ENCODE measurements at places on chromosomes 6 and 20.

DNA sequence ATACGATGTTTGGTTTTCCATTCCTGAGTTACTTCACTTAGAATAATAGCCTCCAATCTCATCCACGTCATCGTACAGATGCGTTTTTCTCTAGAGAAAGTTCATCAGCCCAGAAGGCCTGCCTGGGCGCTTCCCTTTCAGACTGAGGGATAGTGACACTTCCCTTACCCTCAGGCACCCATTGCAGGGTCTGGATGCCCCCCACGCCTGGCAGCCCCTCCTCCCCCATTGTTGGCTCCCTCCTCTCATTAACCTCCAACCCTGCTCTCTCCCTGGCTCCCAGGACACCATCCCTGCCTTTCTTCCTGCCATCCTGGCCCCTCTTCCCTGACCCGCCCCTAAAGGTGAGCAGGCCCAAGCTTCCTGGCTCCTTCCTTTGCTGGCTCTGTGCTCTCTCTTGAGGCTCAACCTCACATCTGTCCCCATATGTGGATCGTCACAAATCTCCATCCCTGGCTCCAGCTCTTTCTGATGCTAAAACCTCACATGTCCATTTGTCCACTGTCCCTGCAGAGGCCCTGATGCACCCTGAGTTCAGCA, 145.2 kb downstream of the SYCP2 start:
- ATAC-seq: no peak

- ATAC-seq: no peak
Measured at GRCh38 chr6:81979329-81979728, 226.8 kb upstream of the TENT5A start.

DNA sequence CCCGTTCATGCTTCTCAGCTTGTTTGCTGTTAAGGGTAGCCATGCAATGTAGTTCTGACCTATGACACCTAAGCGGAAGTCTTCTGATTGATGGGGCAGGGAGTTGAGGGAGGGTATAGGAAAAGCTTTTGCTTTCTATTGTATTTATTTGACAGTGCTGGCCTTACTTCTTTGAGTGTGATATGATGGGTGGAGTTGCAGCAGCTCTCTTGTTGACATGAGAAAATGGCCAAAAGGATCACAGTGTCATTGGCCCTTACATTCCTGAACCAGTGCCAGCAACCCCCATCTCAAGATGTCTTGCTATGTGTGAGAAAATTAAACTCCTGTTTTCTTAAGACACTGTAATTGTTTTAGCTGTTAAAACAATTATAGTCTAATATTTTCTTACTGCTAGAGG, 117.5 kb downstream of the SAMD5 start:
- no peak for ATAC-seq

DNA sequence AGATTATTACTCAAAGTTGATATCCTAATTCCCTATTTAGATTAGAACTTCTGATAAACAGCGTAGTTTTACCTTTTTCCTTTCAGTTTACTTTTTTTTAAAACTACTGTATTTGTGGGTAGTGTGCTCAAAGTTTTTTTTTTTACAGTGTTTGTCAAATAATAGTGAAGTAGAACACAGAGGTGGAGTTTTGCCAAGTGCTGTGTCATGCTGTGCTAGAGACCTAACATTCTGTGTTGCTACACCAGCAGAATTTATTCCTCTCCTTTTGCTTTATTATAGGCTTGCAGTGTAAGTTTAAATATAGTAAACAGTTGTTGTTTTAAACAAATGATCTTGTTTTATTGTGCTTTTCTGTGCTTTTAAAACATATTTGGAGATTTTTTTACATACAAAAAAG, 125.4 kb downstream of the HIVEP1 start:
- no peak for ATAC-seq

GRCh38 chr6:55652429-55652828, 73.4 kb upstream of the HMGCLL1 start:
- peak; percentile 46 for ATAC-seq

GRCh38 chr20:1377341-1377871, 15.4 kb downstream of the FKBP1A start:
- no peak for ATAC-seq

- ATAC-seq: no peak
Measured at GRCh38 chr6:144177726-144178125, 27.4 kb downstream of the STX11 start.

- ATAC-seq: peak; percentile 100
Measured at GRCh38 chr6:90025523-90026061, 131.3 kb downstream of the GJA10 start.

GRCh38 chr6:21592953-21593352, 598 bp upstream of the SOX4 start:
- no peak for ATAC-seq

GRCh38 chr20:45813006-45813340, 529 bp downstream of the UBE2C start:
- no peak for ATAC-seq

DNA sequence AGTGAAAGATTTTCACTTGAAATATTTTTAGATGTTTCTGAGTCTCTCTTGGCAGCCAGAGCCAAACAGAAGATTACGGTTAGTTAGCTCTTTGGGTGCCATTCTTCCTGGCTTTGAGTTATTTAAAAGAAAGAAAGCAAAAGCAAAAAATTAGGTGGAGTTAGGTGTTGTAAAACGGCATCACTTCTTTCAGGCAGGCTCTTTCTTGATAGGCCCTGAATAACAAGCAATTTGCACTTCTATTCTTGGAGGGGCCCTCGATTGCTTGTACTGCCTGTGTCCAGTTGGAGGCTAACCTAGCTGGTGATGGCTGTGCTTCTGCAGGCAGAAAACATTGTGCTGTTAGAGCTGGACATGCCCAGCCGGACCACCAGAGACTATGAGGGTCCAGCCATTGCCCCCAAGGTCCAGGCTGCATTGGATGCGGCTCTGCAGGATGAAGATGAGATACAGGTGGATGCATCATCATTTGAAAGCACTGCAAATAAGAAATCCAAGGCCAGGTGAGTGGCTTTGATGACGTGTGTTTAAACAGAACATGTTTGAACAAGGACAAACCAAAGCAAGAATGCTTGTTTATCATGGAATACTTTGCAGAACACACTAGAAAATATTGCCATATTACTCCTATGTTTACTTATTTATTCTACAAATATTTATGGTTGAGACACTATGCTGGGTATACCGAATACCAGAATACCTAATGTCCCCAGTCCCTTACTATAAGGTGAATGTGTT, 28.1 kb upstream of the ASXL1 start:
- no peak for ATAC-seq

GRCh38 chr6:102759415-102759814, 1365.9 kb downstream of the GRIK2 start:
- ATAC-seq: no peak

GRCh38 chr6:143673669-143674068, 4.1 kb upstream of the PHACTR2 start:
- no peak for ATAC-seq

DNA sequence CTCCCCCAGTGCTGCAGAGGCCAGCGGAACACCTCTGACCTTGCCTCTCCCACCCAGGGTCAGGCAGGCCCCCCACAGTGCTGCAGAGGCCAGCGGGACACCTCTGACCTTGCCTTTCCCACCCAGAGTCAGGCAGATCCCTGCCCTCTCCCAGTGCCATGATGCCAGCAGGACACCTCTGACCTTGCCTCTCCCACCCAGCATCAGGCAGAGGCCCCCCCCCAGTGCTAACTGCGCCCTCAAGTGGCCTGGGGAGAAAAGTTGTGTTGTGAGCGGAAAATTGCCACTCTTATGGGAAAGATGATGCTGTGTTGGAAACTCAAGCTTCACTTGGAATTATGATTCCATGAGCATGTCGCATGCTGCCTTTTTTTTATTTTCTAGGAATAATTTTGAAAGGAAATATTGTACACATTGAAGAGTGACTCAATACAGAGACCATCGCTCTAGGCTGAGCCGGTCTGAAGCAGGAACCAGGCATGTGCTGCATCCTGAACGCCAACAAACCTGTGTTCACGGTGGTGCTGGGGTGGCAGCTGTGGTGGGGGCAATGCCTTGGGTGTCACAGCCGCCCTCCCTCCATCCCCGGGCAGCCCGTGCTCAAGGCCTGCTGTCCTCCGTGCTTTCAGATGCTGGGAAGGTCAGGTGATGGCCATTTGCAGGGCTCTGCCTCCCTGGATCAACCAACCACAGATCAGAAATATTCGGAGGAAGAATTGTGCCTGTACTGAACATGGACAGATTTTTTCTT, 98.6 kb downstream of the CDH4 start:
- ATAC-seq: peak; percentile 9

GRCh38 chr6:38452816-38453660, 186.7 kb downstream of the BTBD9 start:
- ATAC-seq: peak; percentile 83

DNA sequence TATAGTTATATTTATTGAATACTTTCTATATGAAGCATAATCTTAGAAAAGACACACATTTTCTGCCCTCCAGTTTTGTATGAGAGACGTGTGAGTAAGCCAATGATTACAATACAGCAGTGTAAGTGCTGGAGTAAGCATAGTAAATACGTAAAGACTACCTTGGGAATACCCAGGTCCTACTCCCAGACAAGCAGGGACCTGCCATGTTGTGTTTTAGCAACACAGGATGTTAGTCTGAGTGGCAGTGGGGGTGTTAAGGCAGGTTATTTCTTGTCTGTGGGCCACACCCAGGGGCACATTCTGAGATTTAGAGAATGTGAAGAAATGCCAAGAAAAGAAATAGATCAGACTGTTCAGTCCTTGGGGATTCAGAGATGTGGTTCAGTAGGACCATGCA, 34.3 kb upstream of the RNF144B start:
- ATAC-seq: no peak

DNA sequence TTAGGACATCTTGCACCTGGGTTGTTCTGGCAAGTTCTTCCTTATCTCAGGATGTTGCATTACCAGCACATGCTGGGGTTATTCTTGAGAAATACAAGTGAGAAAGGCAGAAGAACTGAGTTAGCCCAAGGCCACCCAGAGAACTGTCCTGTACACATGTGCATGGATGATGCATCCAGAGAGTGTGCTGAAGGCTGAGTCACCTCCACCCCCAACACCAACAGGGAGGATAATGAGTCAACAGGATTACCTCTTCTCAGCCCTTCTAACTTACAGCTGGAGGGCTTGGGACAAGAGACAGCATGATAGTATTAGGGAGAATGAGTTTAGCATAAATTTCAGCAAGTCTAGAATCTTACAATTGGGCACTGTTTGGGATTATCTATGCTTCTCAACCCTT, 8.5 kb downstream of the SCGN start:
- peak; percentile 62 for ATAC-seq

- ATAC-seq: no peak
Measured at GRCh38 chr6:11386323-11386722, 151.2 kb upstream of the TMEM170B start.

DNA sequence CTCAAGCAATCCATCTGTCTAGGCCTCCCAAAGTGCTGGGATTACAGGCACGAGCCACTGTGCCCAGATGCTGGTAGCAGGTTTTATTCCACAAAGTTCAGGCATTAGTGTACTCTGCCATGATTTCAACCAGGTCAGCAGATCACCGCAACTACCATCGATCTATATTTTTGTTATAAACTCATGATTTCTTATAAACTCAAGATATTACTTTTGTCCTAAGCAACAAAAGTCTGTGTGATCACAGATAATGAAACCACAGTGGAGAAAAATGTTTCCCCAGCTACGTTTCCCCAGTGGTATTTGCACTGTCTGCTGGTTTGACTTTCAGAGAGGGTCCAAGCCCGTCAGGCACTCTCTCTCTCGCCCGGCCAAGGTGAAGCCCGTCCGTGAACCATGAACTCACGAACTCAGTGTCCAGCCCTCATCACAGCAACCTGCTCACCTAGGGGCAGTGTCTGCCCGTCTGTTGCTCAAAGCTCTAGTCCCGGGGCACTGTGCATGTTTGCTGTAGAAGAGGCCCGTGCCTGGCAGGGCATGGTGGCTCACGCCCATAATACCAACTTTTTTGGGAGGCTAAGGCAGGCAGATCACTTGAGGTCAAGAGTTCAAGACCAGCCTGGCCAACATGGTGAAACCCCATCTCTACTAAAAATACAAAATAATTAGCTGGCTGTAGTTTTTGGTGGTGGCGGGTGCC, 7.0 kb downstream of the SLC4A11 start:
- no peak for ATAC-seq

GRCh38 chr6:19796452-19796851, 40.7 kb upstream of the ID4 start:
- ATAC-seq: no peak

DNA sequence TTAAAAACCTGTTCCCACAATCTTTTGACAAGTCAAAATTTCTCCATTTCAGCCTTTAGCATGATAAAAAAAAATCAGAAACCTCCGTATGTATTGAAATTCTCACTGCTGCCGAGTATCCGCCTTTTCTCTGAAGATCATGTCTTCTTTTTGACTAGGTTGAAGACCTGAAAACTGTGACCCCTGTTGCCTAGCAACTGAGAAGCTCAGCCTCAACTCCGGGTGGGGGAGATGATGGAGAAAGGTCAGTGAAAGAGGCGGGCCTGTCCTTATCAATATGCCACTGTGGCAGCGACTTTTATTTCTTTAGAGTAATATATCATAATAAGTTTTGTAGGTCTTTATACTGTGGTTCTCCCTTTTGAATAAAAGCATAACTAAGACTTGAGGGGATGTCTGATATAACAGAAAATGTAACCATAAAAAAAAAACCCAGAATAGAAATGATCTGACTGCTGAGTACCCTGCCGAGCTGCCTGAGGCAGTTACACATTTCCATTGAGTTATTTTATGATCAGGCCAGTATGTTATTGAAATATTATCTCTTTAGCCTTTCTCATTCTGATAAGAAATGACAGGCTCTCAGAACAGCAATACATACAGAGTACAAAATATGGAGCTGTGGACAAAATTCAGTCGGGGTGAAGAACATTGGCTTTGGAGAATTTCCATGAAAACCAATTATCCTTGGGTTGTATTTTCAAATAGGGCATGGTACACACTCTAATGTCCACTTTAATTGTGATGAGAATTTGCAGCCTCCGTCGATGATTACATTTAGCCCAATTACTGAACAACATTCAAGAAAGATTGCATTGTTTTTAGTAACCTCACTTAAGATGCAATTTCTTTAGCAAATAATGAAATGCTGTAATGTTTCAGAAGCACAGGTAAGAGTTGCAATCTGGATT, 136.7 kb upstream of the EEF1E1 start:
- peak; percentile 57 for ATAC-seq

DNA sequence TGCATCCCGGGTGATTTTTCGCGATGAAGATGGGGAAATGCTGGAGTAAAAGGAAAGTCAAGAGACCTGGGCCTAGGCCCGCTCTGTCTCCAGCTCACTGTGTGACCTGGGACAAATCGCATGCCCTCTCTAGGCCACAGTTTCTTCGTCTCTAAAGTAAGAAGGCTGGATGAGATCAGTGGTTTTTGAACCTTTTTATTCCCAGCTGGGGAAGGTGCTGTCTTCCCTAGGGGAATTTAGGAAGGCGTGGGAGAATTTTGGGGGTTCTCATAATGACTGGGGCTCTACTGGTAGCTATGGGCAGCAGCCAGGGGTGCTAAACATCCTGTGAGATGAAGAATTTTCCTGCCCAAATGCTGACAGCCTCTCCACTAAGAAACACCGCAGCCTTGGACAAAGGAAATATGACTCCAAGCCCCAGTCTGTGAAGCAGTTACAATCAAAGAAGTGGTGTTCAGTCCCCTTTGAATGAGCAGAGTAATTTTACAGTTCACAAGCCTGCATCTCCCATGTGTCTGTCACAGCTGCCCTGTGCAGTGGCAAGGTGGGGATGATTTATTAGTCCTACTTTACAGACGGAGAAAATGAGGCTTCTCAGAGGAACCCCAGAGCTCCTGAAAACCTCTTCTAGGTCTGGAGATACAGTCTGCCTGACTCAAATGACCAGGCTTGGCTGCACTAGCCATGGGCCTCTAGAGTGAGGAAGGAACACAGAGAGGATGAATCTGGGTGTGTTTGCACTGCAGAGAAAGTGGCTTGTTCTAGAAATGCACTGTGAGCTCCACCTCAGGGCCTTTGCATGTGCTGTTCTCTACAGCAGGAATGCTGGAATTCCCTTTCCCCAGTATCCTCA, 57.2 kb downstream of the RAB44 start:
- no peak for ATAC-seq

- no peak for ATAC-seq
Measured at GRCh38 chr6:125963817-125964216, 7.2 kb downstream of the HINT3 start.
